ENCODE measurements at places on chromosomes 5 and 9. TPM values are rescaled to one million over a fixed set of nuclear protein-coding genes. Genes with fewer than 3 reads are reported as not detected.

The LCP2 gene
- total RNA-seq = 351 TPM

The ZNF366 gene
- not detected for total RNA-seq

The AGXT2 gene
- total RNA-seq = not detected

The PCYOX1L gene
- 23.4 TPM for total RNA-seq

The ELAVL2 gene
- total RNA-seq = not detected

The CSF2 gene
- 1,648 TPM for total RNA-seq

The PCDHB6 gene
- total RNA-seq = not detected

The C5orf15 gene
- 50.0 TPM for total RNA-seq

The RFX3 gene
- 11.3 TPM for total RNA-seq

The FOXI1 gene
- total RNA-seq = not detected

The AP3S1 gene
- total RNA-seq = 49.7 TPM

The AFAP1L1 gene
- total RNA-seq = not detected

The RASEF gene
- not detected for total RNA-seq

Measured in activated T-helper 1 cell treated with anti-CD3 and anti-CD28 coated beads, Interleukin-12 subunit alpha, Interleukin-12 subunit beta, Interleukin-2, Interleukin-4 antibody, amounts not matched to agents 30 ng/mL and 10 ng/mL and 1 ng/mL, durations not matched to agents 14 hours and 24 hours and 36 hours (primary cell).